ENCODE measurements at places on chromosomes 7 and 10.

GRCh38 chr7:131521651-131522163 lies 34.7 kb downstream of the PODXL start:
- DNase-seq = no peak

- DNase-seq = no peak
These were observed 3.8 kb downstream of the SPRN start for GRCh38 chr10:133420579-133420978.

DNA sequence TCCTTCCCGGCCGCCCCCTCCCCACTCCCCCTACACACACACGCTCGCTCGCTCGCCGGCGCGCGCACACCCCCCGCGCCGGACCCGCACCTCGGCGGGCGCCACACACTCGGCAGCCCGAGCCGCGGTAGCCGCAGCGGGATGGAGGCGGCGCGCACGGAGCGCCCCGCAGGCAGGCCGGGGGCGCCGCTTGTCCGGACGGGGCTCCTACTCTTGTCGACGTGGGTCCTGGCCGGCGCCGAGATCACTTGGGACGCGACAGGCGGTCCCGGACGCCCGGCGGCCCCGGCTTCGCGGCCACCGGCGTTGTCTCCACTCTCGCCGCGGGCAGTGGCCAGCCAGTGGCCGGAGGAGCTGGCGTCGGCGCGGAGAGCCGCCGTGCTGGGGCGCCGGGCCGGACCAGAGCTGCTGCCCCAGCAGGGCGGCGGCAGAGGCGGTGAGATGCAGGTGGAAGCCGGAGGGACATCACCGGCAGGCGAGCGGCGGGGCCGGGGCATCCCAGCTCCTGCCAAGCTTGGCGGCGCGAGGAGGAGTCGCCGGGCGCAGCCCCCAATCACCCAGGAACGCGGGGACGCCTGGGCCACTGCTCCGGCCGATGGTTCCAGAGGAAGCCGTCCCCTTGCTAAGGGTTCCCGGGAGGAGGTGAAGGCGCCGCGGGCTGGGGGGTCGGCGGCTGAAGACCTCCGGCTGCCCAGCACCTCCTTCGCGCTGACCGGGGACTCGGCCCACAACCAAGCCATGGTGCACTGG lies at the start of gene SORCS3:
Gene SORCS3, plus strand, starts transcription at position 104 of the 750 bp plus-strand sequence.
- DNase-seq = no peak

GRCh38 chr7:106999023-106999422 lies 45.5 kb upstream of the PRKAR2B start:
- DNase-seq = no peak

DNA sequence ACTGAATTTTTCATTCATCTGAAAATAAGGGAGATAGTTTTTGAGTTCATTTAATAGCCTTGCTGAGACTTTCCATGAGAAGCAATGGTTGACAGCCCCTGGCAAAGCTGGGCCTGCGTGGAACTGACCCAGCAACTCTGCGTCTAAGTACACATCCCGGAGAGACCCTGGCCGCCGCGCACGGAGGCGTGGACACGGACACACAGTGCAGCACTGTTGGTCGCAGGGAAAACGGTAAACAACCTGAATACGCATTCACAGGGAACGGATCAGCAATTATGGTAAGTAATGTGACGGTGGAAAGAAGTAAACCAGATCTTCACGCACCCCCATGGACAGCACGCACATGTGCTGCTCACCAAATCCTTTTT lies 28.2 kb downstream of the GNA12 start:
- no peak for DNase-seq

GRCh38 chr10:77315496-77316129 lies 322.0 kb downstream of the KCNMA1 start:
- no peak for DNase-seq
